ENCODE measurements at places on chromosomes 5 and 9.

GRCh38 chr5:165360366-165360765 is 1854.9 kb downstream of the MAT2B start:
- DNase-seq, result no peak

DNA sequence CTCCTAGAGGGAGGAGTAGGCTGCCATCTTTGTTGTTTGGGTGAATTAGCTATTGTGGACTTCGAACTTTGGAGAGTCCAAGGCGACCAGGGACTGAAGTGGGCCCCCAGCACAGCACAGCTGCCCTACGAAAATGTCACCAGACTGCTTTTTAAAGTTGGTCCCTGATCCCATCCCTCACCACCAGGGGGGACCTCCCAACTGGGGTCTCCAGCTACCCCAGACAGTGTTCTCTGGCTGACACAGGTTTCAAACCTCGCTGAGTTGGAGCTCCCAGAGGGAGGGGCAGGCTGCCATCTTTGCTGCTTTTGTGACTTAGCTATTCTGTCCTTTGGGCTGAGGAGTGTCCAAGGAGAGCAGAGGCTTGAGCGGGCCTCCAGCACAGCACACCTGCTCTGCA is 45.7 kb upstream of the ADRB2 start:
- DNase-seq, result no peak

DNA sequence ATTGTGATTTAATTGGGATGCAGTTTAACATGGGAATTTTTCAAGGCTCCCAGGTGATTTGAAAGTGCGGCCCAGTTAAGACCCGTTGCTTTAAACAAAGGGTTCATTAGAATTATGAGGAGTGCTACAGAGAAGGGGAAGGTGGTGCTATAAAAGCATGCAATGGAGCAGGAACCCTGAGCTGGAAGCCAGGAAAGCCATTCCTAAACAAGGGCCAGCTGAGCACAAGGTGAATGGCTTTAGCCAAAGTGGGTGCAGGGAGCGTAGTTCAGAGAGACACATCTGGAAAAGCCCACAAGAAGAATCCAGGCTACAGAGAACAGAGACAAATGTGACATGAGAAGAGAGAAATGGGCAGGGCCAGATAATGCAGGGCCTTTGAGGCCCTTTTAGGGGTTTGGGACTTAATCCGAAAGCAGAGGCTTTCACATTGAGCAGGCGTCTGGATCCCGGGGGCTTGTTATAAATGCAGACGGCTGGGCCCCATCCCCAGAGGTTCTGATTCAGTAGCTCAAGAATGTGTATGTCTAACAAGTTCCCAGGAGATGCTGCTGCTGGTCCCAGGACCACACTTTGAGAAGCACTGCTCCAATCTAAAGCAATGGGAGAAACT is 138.1 kb upstream of the WWC1 start:
- no peak for DNase-seq

DNA sequence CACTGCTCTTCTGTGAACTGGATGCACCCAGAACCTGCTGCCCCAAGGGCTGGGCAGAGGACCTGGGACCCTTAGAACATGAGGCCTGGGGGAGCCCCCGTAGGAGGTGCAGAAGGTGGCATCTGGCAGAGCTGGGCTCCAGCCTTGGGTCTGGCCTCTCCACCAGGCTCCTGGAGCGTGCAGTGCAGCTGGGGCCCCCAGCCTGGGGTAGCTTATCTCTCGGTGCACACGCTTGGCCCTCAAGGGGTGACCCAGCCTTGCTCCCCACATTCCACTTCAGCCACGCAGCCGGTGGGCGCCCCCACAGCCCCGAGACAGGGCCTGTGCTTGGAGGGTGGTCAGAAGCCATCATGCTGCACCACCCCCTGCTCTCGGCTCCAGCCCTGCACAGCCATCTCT is 5.6 kb upstream of the NR5A1 start:
- DNase-seq, result no peak

- no peak for DNase-seq
Observed at GRCh38 chr5:759111-759751, 25.3 kb downstream of the ZDHHC11B start.

DNA sequence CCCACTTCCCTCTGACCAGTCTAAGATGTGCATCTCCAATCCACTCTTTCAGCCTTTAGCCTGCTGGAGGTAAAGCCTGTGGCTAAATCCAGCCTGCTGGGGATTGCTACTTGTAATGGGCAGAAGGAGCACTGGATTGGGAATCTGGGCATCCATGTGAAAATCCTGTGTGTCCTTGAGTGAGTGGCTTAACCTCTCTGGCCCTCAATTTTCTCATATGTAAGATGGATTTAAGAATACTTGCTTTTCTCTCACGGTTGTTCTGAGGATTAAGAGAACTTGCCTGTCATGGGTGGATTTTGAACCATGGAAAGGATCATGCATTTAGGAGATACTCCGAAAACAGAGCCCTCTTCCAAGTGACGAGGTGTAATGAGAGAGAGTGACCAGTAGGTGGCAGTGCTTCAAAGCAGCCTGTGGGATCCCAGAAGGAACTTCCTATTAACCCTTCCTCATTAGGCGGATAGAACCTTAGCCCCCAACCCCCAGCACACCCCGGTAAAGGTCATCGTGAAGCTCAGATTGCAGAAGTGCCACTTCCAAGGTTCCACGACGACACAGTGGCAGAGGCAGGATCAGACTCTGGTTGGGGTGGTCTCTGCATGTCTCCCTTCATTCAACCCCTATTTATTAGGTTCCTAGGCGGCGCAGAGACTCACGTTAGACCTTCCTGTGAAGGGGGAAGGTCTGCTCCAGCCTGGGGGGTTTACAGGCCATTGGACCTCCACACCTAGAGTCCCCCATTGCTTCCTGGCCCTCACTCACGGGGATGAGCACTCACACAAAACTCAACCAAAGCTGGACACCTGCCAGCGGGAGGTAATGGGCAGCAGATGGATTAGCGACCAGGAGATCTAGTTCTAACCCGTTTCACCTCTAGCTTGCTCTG is 68.7 kb upstream of the ZNF618 start:
- peak; percentile 28 for DNase-seq

DNA sequence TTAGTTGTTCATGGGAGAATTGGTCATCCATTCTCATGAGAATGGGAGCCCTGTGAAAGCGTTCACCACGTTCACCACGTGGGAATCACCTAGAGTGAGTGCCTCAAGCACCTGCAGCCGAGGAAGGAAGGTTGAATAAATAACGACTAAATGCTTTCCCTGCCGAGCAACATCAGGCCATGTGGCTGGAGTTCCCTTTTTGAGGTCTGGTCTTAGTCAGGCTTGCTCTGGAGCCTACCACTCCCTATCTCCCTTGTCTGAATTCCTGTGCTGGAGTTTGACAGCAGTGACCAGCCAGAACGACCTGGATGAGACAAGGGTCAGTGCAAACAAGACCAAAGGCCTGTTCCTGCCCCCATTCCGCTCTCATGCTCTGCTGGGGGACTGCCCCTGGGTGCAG is 28.5 kb downstream of the KCNMB1 start:
- DNase-seq, result no peak

- DNase-seq, result no peak
Observed at GRCh38 chr9:75085640-75086039, 2.3 kb downstream of the NMRK1 start.

DNA sequence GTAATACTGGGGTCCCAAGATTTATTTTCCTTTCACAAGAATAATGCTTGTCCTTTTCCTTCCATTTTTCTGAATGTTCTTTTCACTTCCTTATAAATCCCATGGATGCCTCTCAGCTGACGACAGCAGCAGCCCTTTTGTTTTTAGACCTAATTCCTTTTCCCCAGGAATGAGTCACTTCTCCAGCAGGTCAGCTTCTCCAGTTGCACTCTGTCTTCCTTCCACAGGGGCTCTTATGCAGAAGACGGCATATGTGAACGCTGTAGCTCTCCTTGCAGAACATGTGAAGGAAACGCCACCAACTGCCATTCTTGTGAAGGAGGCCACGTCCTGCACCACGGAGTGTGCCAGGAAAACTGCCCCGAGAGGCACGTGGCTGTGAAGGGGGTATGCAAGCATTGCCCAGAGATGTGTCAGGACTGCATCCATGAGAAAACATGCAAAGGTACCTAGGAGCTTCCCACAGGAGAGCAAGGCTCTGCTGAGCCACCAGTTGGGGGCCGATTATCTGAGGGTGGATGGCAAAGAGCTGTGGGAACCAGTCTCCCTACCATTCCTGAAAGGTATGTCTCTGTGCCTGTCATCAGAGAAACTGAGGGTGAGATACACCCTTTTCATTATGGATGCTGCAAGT is 72.9 kb downstream of the RFK start:
- DNase-seq, result no peak

GRCh38 chr5:42779083-42779482 is 22.5 kb downstream of the CCDC152 start:
- DNase-seq, result no peak

DNA sequence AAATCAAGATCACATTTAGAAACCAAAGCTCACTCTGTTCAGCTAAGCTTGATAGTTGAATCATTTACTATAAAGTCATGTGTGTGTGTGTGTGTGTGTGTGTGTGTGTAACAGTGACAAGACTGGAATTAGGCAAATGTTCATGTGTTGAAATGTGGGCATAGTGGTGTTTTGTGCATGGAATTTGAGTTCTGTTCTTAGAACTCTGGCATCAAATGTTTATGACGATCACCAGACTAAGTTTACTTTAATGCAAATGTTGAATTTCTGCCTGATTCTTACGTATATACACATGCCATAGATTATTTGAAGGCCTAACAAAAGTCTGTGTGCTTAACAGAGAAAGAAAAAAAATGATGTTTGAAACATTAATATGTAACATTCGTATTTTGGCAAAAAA is 72.8 kb upstream of the COL5A1 start:
- no peak for DNase-seq

GRCh38 chr5:23352446-23352845 is 155.0 kb upstream of the PRDM9 start:
- no peak for DNase-seq

DNA sequence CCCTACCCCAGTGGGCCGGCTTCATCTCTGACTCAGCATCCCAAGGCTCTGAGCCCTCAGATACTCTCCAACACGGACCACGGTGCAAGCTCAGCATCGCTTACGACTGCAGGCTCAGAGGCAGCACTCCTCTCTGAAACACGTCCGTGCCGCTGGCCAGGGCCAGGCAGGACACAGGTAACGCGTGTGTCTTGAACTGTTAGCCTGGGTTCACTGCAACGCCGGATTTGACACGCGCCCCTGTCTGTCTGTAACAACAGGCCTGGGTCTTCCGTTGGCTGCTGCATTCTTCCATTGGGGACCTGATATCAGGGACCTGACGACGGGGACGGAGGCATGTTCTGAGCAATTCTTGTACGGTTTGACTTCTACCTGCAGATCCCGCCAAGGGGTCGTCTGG is 6.4 kb downstream of the SLC6A3 start:
- DNase-seq, result no peak

- no peak for DNase-seq
Observed at GRCh38 chr9:94150279-94150828, 66.1 kb downstream of the PTPDC1 start.

DNA sequence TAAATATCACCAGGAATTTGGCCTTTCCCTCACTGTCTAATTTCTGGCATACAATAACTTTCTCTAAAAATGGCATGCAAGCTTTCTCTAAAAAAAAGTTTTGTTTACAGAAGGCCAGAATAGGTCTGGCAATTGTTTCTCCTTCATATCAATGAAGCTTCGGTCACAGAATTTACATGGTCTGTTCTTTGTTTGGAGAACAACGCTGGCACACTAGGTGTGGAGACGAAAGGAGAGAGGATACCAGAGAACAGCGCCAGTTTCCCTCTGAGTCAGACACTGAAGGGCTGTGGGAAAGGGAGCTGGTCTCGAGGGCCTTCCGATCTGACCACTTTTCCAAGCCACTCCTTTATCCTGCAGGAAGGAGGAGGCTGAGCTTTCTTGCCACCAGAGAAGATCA is 60.1 kb upstream of the ITGA1 start:
- no peak for DNase-seq

GRCh38 chr9:124262649-124262972 is 4.9 kb downstream of the NEK6 start:
- no peak for DNase-seq

- no peak for DNase-seq
Observed at GRCh38 chr5:172451771-172452197, 2.5 kb downstream of the SH3PXD2B start.

- DNase-seq, result no peak
Observed at GRCh38 chr5:6792911-6793471, 79.8 kb downstream of the TENT4A start.

DNA sequence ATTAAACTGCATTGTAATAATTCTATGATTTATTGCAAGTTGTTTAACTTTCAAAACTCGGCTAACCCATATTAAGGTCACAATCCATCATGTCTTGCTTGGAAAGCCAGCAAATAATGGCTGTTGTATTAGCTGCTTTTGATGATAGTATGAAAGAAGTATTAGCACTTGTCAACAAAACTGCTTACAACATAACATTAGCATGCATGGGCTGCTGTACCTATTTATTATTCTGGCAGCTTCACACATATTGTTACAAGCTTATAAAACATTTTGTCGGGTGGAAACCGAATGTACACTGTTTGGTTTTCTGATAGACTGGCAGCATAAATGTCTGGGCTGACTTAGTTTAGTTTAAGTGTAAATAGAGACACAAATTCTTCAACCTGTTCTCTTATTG is 378.3 kb downstream of the KIAA0825 start:
- no peak for DNase-seq

GRCh38 chr5:128904805-128905567 is 60.3 kb upstream of the SLC27A6 start:
- no peak for DNase-seq

DNA sequence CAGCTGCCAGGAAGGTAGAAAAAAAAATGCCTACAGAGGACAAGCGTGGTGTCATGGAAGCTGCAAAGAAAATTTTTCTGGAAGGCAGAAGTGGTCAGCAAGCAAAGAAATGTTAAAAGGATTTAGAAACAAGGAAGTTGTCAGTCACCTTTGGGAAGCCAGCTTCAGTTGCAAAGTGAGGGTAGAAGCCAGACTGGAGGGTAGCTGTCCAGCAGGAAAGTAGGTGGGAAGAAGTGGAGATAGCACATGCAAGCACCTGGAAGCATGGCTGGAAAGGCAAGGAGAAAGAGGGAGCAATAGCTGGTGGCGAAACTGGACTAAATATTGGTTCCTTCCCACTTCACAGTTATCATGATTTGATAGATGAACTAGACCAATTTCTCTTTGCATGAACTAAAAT is 54.3 kb downstream of the ADRB2 start:
- DNase-seq, result no peak

Data from SK-N-MC (cell line).